ENCODE measurements at places on chromosomes 6 and 20.

DNA sequence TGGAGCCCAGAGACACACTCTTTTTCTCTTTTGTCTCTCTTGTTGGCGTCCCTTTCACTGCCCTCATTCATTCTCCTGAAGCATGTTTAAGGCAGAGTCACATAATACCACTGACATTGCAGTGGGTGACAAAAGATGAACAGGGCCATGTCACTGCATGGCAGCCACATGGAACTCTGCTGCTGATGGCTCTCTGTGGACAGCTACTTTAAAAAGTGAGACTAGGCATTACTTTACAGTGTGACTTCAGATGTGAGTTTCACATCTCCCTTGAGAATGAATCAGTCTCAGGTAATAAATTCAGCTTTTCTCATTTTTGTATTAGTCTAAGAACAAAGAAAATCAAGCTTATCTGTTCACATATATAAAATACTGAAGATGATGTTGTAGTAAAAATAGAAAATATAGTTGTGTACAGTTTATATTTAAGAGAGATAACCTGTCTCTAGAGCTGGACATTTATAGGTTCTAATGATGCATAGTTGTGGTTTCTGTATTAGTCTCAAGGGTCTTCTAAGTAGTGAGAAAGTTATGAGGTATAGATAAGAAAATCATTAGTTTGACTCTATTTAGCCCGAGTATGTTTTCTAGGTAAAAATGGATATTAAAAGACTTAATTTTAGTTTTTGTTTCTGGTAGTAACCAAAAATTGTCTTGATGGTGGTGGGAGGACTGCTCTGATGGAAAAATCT is 6.1 kb downstream of the MRS2 start:
- no peak for DNase-seq

- no peak for DNase-seq
Observed at GRCh38 chr20:36408219-36408618, 102.1 kb downstream of the DLGAP4 start.

DNA sequence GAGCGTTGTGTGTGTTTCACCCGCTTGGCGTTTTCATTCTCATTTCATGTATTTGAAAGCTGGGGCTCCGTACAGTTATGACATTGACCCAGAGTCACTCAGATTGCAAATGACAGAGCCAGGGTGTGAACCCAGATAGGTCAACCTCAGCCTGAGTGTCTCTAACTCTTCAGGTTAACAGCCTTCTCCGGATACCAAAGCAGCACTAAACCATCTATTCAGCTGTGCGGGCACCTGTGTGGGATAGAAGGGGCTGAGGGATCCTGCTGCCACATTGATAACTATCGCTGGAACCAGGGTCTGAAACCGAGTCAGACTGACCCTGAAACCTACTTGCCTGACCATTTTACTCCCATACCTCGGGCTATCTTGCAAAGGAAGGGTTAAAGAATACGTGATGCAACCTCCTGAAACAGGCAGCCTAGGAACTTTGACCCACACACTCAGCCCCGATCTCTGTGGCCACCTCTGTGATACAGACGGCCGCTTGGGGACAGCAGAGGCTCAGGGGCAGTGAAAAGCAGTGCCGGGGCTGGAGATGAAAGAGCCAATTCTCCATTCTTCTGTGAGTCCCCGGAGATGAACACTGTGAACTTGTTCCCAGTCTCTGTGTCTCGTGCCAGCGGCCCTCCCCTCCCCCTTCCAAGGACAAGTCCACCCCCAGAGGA is 233.5 kb upstream of the QKI start:
- no peak for DNase-seq

DNA sequence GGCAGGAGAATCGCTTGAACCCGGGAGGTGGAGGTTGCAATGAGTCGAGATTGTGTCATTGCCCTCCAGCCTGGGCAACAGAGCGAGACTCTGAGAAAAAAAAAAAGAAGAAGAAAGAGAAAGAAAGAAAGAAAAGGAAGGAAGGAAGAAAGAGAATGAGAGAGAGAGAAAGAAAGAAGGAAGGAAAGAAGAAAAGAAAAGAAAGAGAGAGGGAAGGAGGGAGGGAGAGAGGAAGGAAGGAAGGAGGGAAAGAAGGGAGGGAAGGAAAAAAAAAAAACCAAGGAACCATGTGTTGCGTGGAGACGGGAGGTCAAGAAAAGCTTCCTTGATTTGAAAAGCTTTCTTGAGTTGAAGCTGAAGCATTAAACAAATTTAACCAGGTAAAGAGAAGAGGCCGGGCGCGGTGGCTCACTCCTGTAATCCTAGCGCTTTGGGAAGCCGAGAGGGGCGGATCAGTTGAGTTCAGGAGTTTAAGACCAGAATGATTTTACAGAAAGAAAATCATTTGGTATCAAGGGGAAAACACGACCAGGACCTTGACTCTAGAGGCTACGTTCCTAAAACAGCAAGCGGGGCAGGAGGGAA is 90.5 kb upstream of the PRSS16 start:
- no peak for DNase-seq

DNA sequence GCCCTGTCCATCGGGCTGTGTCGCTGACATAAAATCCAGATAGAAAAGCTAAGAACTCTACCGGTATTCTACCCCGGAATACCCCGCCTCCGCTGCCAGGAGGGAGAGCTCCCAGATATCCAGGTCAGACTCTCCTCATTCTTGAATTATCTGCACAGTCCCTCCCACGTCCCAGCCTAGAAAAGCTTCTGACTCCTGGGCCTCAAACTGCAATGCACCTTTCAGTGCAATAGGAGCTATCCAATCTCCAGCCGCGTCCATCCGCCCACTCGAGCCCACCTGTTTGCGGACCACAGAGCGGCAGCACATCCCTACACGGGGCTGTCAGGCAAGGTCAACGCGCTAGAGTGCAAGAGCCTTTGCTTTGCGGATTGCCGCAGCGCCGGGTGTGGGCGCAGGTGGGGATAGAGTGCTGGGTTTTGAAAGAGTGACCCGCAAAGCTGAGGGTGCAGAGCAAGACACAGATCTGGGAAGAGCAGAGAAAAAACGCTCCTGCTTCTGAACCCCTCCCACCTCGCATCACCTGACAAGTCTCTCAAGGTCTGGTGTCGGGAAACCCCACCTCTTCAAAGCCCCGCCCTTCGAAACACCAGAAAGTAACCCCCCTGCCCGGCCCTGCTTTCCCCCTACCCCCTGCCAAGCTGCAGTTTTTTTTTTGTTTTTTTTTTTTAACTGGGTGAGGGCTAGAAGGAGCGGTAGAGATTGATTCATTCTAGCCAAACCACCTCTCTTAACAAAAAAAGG is 1.3 kb downstream of the TAPBP start:
- peak; percentile 85 for DNase-seq

Measured in activated naive CD4-positive, alpha-beta T cell treated with Interleukin-2 at 50 U/mL for 16 hours (primary cell).